H7 (cell line): ENCODE measurements at places on chromosomes 1 and 21.
A peak's percentile ranks its signal among the peaks of the same experiment; 100 is the strongest.

GRCh38 chr21:33360281-33360680 lies 35.5 kb downstream of the IFNAR1 start:
- no peak for DNase-seq

DNA sequence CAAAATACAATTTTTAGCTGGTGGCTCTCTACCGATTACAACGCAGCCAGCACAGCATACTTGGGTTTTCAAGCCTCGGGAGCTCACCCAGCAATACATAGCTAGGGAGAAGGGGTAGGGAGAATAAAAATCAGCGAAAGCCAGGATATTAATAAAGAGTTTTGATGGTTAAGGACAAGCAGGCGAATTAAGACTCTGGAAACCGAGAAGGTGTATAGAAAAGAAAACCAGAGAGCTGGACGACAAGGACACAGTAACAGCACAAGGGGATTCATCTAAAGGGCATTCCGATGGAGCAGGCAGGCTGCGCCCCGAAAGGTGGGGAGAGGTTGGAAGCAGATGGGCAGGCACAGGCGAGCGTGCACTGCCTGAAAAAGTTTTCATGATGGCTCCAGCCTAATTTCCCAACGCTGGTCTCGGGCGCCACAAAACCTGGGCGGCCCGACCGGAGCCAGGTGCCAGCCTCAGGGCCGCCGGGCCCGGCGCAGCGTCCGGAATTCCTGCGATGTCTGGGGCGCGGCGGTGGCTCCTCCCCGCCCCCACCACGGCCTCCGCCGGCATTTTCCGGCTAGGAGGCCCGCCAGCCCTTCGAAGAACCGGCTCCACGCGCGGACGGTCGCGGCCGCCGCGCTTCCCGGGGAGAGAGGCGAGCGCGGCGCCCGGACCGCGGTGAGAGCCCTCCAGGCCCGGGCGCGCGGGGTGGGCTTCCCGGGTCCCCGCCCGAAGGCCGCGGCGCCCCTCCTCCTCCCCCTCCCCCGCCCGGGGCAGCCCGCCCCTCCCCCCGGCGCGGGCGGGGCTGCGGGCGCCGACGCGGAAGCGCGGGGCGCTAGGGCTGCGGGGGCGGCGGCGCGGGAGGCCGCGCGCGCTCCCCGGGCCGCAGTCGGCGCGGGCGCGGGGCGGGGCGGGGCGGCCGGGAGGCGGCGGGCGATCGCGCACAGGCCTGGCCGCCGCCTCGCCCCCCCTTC lies 774 bp upstream of the DYRK1A start:
- DNase-seq: peak; percentile 97

GRCh38 chr1:177209357-177209756 lies 38.6 kb downstream of the BRINP2 start:
- no peak for DNase-seq

DNA sequence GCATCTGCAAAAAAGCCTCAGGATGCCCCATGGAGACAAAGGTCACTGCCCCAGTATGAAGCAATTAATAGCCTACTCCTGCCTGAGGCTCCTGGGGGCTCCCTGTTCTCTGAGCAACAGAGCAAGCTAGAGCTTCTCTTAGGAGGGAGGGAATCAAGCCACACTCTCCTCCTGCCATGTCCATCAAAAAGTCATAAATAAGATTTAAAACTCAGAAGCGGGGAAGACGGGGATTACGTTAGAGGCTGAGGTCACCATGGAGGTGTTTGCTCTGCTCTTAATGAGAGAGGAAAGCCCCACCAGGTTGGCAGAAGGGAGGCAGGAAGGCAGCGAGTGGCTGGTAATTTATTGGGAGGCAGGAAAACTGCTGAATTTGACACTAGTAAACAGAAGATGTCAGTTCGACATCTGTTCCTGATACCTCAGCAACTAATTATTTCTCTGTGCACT lies 98.4 kb upstream of the TNR start:
- no peak for DNase-seq

DNA sequence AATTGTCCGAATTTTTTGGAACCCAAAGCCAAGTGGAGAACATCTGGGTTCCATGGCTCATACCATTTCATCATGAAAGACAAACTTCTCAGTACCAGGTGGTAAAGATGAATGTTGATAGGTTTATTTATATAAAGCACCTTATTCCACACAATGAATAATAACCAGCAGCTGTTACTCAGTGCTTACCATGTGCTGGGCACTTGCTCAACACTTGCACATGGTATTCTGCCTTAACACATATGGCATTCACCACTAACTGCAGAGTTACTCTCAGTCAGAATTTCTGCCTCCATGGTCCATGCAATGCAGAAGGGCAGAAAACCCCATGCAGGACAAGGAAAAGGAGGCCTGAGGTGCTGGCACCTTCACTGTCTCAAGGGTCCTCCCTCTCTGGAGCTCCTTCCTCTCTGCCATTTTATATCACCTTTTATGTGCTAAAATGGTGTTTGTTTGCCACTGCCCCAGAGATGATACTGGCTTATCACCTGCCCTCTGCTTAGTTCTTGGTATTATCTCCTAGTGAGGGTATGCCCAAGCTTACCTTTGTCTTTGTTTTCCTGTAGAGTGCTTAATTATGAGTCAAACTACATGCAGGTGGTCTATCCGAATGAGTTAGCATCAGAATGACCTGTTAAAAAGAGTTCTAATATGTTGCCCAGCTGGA lies 76.7 kb upstream of the ZNF326 start:
- no peak for DNase-seq

DNA sequence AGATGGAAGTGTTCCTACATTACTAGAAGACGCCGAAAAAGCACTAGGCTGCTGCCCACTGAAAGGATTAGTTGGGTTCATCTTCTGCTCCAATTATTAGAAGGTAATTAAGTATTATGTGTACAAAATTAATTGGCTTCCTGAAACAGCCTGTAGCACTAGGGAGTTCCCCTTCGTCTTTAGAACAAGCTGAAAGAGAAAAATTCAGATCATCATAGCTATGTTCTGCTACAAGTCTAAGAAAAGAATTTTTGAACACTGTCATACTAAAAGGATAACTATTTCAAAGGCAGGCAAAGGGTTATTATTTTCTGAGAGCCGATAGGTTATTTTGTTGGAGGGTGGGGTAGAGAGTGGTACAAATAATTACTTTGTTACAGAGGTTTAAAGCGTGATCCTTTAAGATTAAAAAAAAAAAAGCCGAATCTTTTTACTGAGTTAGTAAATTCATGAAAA lies at the start of gene MCM3AP:
TSS of gene MCM3AP (minus strand) at position 406 of the 456 bp plus-strand sequence. CDS start at position 81, 325 bp downstream.
- no peak for DNase-seq

DNA sequence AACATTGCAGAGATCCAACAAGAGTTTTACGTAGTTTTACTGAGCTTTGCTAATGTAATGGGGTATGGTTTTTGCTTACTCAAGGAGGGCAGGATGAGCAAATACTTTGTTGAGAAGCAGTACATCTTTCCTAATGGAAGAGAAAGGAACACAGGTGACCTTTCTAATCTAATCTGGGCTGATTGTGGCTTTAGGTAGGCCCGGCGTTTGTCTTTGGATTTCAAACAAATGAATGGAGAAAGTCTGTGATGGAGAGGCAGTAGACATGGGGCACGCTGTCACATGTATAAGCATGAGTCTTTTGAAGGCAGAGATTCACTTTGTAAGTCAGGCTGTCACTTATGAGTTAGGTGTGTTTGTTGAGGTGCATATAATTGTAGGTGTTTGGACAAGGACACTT lies 1.7 kb downstream of the PLEKHM2 start:
- DNase-seq: no peak

DNA sequence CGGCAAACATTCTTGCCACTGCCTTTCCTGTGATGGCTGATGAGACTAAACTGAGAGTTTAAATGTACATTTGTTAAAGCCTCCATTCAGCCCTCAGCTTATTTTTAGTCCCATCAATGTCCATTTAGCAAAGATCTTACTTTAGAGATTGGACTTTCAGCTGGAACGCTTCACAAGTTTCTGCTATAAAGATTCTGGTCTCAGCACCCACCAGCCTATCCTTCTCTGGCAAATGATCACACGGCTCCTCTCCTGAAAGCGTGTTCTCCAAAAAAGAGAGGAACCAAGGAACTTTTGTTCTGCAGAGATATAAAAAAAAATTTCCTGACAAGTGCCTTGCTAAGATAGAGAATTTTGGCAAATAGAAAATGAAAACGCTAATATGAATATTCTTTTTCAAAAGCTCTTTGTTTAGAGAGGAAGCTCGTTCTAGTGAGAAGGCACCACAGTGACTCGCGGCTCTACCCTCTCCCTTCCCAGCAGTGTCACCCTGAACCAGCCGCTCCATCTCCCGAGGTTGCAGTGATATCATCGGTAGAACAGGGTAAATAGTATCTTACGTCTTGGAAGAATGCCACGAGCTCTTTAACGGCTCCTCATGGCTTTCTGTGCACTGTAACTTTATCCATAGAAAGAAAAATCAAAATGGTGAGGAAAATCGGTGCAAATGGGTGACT lies 200.2 kb downstream of the APP start:
- DNase-seq: no peak

- no peak for DNase-seq
Observed at GRCh38 chr21:26027696-26028095, 142.9 kb downstream of the APP start.

- DNase-seq: no peak
Observed at GRCh38 chr1:218591966-218592365, 246.8 kb downstream of the TGFB2 start.

- DNase-seq: no peak
Observed at GRCh38 chr1:172141341-172141881, 279.1 kb upstream of the C1orf105 start.
